ENCODE measurements at places on chromosomes 1 and 21. TPM values are rescaled to one million over a fixed set of nuclear protein-coding genes. Genes with fewer than 3 reads are reported as not detected.

DNA sequence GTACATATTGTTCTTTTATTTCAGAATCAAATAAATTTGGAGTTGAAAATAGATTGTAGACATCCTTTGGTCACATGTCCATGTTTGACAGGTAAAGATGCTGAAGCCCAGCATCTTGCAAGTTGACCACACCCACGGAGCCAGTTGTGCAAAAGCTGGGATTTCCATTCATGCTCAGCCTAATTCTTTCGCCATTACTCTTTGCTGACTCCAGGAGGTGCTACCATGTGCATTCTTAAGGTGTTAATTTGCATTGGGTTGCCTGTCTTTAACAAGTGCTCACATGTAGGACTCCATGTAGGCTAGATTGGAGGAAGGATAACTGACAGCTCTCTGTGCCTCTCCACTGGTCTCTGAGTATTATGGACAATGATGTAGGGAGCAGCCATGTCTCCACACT, 660.7 kb downstream of the LMO4 start:
- DNase-seq = no peak

- DNase-seq = no peak
Observed at GRCh38 chr1:202145068-202145743, 669 bp upstream of the ARL8A start.

GRCh38 chr1:222592171-222592570, 2.4 kb upstream of the TAF1A start:
- DNase-seq = no peak

GRCh38 chr1:161073474-161074121, 3.9 kb upstream of the ARHGAP30 start:
- DNase-seq = no peak

- DNase-seq = no peak
Observed at GRCh38 chr1:48887796-48888195, 111.1 kb upstream of the BEND5 start.

- DNase-seq = no peak
Observed at GRCh38 chr21:15370462-15370975, 305.7 kb upstream of the NRIP1 start.

DNA sequence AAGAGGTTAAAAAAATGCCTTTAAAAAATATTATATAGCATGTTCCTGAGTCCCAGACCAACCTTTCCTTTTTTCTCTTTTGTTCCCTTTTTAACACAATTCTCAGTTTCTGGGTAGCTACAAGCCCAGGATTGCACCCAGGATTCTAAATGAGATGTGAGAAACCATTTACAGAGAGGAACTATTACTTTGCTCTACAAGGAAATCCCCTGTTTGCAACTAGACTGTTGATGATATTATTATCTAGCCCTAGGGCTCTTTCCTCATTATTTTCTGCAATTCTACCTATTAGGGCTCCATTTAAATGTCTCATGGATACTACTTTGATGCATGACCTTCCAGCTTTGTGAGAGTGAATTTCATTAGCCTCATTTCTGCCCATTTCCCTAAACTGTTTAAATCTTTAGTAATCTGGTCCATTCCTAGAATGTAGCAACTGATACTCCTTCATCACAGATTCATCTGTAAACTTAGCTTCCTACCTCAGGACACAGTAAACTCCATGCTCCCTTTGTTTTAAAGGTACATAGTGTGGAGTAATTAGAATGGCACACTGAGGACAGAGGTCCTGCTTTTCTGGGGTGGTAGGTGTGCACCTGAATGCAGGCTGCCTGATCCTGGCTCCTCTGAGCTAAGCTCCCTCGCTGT, 7.1 kb upstream of the KIF14 start:
- DNase-seq = no peak

DNA sequence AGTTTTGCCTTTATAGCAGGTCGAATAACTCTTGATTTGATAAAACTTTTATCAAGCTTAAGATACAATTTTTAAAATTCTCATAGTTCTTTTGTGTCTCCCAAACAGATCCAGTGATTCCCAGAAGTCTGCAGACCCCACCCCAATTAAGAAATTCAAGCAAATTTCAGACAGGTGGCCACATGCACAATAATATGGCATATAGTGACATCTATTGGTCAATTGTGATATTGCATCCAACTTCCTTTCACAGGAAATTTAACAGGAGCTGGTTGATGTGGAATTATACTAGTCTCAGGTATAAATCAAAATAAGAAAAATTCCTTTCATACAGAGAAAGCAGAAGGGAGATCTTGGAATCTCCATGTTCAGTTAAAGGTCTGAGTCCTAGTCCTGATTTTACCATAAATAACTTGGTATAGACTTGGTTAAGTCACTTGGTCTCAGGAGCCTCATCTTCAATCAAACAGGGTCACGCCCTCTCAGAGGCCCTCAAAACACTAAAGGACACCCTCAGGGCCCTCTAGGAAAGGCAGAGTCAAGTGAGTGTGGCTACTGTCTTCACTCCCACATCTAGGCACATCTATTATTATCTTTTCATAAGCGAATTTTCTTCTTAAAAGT, 24.1 kb downstream of the PIGM start:
- no peak for DNase-seq

GRCh38 chr1:41200728-41201127, 41.4 kb downstream of the SCMH1 start:
- DNase-seq = no peak

Gene OR2T29
- total RNA-seq = not detected

Gene EPB41
- total RNA-seq = 70.0 TPM

Gene FAM131C
- total RNA-seq = 0.57 TPM

Gene RASAL2
- not detected for total RNA-seq

Gene S100A12
- total RNA-seq = not detected

Gene TAL1
- not detected for total RNA-seq

Gene ARHGEF2
- total RNA-seq = 222 TPM

Gene GBP7
- not detected for total RNA-seq
